ENCODE measurements at places on chromosomes 4 and X.

DNA sequence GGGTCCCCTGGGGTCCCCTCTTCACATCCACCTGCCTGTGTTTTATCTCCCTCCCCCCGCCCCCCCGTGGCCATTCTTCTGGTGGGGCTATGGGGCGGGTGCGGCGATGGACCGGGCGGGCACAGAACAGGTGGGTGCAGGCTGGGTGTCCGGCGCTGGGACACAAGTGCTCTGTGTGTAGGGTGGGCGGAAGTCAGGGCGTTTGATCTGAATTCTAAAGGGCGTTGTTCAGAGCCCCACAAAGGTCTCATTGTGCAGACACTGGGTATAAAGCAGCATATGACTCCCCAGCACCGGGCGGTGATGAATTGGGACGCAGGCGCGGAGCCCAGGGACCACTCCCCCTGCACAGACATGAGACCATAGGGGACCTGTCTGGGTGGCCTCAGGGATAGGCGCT, at the start of gene GJB1:
Gene GJB1 (plus strand): TSS at position 296 of the 400 bp plus-strand sequence. CDS start 484 bp downstream, outside the sequence.
- no peak for DNase-seq

GRCh38 chrX:107831071-107831730, 5.5 kb downstream of the MID2 start:
- DNase-seq = no peak

GRCh38 chrX:79096145-79096556, 48.3 kb upstream of the GPR174 start:
- DNase-seq = no peak

GRCh38 chrX:134004084-134004483, 18.7 kb upstream of the GPC3 start:
- peak; percentile 77 for DNase-seq

DNA sequence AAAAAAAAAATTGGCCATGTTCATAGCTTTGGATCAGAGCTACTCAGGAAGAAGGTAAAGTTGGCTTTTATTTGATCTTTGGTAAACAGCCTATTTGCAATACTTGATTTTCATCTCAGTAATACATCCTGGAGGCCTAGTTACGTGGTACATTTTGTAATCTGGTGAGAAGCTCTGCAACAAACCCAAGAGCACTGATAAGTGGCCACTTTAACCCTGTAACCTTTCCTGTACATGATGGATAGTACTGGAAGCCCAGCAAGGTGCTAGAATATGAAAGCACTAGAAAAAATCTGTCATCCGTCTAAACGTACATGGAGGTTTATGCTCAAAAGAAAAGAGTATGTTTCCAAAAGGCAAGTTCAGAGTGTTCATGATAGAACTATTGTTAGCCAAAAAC, 88.3 kb upstream of the BMP2K start:
- DNase-seq = no peak

DNA sequence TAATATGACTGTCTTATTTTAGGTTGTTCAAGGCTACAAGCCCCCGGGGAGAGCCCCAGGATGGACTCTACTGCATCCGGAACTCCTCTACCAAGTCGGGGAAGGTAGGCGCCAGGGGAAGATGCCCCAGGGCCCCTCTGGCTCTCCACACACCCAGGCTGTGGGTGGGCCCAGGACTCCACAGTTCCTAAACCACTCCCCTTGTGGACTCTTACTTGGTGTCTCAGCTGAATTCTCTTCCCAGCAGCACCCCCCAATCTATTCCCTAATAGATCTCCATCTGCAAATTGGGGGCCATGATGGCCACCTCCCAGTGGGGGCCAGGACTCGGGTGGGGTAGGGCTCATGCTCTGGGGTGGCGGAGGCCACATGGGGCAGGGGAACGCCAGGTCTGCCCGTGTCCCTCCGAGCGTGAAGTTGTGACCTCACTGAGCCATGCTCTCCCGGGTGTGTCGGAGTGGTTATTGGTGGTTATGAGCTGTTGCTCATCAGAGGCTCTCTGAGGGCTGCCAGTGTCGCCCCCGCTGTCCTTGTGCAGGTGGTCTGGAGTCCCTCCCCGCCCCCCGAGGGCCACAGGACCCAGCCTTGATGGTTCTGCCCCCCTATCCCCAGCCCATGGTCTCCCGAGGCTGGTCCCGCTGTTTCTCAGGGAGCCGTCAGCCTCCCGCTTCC, 11.2 kb upstream of the ADD1 start:
- no peak for DNase-seq

DNA sequence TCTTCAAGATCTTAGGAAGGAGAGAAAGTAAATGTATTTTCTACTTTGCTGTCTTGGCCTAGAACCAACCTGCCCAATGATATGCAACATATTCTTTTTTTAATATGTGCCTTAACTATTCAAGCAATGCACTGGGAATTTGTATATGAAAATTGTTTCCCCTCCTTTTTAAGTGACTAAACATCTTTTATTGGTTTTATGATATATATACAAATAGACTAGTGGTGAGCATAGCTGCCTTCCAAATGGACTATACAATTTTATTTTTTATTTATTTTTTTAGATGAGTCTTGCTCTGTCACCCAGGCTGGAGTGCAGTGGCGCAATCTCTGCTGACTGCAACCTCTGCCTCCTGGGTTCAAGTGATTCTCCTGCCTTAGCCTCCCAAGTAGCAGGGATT, 10.3 kb downstream of the NOCT start:
- no peak for DNase-seq

- no peak for DNase-seq
Measured at GRCh38 chr4:55338486-55338885, 7.6 kb upstream of the SRD5A3 start.

GRCh38 chr4:164501074-164501473, 252.9 kb upstream of the SMIM31 start:
- peak; percentile 14 for DNase-seq

DNA sequence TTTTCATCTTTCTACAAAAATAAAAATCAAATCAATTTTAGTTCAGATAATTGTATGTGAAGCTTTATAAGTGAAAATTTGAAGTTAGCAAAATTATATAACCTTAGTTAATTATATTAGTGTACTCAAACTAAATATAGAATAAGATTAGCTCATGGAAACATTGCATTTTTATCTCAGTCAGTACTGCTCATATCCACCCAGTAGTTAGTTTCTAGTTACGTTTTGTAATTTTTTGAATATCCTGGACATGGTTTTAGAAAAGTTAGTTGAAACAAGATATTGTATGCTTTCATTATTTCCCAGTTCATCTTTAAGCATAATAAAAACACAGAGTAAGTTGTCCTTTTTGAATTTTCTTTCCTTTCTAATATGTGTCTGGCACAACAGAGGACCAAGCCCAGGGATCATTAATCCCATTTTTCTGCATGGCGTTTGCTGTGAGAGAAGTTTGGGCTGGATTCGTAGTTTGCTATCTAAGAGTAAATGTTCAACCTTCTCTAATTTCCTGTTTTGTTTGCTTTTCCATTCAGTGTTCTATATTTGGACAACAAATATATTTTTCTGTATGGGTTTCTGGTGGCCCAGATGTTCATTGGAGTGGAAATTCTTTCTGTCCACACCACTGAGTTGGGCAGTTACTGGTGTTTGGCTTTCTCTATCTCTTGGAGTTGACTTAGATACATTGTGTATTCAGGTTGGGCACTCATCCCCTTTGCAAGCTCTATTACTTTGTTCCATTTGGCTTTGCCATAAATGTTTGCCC, 12.1 kb downstream of the TBL1X start:
- DNase-seq = no peak

GRCh38 chrX:24169211-24169610, 19.7 kb downstream of the ZFX start:
- DNase-seq = peak; percentile 18

DNA sequence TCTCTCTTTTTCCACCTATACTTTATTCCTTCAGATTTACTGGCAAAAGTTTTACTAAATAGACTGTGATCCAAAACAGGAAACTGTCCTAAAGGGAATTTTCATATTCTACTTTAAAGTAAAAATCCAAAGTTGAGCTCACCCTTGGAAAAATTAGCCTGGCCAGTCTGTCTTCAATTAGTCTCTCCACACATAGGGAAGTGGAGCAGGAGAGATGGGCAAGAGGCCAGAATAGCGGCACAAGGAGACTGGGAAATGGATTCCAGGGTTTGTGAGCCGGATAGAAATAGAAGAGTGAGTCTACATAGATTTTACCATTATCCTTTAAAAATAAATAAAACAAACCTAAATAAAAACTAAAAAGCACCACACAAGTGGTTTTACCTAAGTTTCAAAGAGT, 16.2 kb upstream of the FRMD7 start:
- DNase-seq = peak; percentile 18

- peak; percentile 42 for DNase-seq
Measured at GRCh38 chr4:107392951-107393350, 327.1 kb downstream of the PAPSS1 start.

DNA sequence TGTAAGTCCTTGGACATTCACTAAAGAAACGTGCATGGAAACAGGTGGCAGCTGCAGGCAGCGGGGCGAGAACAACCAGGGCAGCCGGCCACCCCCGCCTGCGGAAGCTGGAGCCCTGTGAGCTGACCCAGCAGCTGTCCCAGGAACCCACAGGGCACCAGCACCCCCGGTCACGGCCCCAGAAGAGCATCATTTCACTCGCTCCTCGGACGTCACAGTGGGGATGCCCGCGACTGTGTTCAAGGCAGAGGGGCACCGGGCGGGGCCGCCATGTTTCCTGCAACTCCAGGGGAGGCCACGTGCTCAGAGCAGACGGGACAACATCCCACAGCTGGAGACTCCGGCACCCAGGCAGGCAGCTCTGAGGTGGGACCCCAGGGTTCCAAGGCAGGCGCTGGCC, 45.0 kb upstream of the CPLX1 start:
- no peak for DNase-seq

GRCh38 chrX:131734621-131735020, 190.7 kb downstream of the OR13H1 start:
- DNase-seq = no peak

GRCh38 chr4:184938871-184939270, 79.4 kb upstream of the HELT start:
- no peak for DNase-seq

GRCh38 chrX:48741834-48742233, 19.7 kb upstream of the GLOD5 start:
- no peak for DNase-seq

DNA sequence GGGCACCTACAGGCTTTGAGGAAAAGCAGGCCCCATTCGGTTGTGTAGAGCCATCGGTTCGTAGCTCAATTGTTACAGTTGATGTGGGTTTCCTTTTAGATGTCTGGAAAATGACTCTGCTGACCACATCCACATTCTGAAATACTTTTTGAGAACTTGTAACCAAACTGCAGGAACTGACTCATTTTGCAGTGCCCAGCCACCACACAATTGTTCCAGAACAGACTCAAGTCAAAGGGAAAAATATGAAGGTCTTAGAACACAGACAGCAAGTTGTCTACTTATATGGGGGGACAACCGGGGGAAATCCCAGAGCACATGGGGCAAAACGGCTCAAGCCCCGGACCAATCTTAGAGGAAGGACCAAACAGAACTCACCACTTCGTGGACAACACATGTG, 557.6 kb upstream of the DIPK2B start:
- peak; percentile 91 for DNase-seq

- DNase-seq = peak; percentile 0
Measured at GRCh38 chrX:121975671-121976070, 928.3 kb downstream of the GLUD2 start.

DNA sequence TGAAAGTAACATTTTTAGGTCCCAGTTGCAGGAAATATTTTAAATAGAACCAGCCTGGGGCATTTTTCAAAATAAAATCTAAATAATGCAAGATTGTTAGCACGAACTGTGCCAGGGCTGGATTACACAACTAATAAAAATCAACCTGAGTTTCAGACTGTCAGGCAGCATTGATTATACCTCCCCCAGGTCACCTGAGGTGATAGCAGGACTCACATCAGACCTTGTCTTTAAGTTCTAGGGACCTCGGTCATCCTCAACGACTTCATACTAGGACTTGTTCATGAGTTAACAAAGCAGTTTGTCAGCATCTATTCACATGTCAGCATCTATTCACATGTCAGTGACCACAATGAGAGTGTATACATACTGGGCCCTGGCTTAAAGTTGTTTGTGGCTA, 8.7 kb upstream of the TEX13A start:
- no peak for DNase-seq

DNA sequence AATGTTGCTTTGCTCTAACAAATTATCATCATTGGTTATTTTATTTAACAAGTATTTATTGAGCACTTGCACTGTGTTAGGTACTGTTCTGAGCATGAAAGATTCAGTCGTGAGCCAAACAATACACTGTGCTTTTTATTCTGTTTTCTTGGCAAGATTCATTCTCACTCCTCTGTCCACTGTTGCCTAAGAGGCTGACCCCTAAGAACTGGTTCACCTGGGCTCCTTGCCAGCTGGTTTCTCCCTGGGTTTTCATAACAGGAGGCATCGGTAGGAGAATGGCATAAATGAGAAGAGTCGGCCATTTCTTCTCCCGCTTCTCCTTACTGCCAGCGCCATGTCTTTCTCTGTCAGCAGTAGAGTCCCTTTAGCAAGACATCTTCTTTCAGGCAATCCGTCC, 243.7 kb upstream of the DIAPH2 start:
- no peak for DNase-seq

GRCh38 chr4:961351-962230, 11.8 kb downstream of the DGKQ start:
- no peak for DNase-seq

DNA sequence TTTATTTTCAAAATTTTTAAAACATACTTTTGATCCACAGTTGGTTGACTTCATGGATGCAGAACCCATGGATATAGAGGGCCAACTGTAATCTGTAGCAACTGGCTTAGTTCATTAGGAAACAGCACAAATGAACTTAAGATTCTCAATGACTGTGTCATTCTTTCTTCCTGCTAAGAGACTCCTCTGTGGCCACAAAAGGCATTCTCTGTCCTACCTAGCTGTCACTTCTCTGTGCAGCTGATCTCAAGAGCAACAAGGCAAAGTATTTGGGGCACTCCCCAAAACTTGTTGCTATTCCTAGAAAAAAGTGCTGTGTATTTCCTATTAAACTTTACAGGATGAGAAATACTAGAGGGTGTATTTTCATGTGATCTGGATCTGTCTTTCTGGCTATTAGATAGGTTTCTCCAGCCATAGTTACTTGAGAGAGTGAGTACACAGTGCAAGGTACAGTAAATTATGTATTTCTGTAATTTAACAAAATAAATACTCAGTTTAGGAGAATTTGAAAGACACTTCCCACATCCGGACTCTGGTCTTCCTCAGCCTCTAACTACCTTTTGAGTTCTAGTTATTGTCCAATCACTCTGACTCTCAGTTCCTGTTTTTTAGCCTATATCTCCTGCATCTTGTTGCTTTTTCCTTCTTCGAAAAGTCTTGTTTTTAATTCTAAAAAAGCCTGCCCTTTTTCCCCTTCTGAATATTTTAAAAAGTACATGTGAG, 21.8 kb downstream of the TLR2 start:
- no peak for DNase-seq

Measured in fibroblast of skin of abdomen (primary cell).